ENCODE measurements at places on chromosomes 4 and X.

DNA sequence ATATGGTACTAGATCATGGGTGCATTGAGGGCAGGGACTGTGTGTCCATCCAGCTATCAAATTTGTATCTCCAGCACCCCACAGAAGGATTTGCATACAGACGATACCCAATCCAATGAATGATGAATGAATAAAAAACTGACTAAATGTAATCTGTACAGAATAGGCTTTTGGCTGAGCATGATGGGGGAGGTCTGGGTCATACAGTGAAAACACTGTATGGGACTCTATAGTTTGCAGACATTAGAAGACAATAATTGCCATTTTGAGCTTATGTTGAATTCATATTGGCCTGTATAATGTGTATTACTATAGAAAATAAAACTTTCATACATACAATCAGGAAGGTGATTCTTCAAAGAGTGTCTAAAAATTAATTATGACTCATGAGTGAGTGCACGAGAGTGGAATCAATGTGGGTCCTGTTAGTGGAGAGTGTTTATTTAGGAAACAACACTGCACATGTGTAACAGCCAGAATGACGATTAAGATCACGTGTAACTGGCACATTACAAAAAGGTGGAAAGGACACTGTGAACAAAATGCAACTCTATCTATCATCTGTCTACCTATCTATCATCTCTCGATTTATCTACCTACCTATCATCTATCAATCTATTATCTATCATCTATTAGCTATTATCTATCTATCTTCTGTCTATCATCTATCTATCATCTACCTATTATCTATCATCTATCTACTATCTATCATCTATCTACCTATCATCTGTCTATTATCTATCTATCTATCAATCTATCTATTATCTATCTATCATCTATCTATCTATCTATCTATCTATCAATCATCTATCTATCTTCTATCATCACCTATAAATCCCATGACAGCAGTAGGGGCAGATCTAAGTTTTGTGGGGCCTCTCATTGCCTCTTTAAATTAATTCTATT is 201.3 kb downstream of the PTTG2 start:
- DNase-seq = no peak

DNA sequence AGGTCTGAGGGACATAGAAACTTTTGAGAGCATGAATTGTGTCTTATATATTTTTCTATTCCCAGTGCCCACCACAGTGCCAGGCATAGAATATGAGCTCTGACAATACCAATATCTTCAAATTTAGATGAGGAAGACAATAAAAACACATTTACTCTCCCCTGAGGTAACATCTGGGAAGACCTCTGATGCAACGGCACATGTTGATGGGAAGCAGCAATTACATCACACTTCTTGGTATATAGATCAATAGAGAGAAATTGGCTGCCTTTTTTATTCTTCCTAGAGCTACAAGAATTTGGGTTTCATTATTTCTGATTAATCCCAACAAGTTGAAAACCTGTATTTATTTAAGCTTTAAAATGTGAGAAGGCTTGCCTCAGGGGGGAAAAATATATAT is 67.4 kb upstream of the SMAD1 start:
- no peak for DNase-seq

- no peak for DNase-seq
These were observed 130.4 kb upstream of the PAK3 start for GRCh38 chrX:110965409-110966090.

DNA sequence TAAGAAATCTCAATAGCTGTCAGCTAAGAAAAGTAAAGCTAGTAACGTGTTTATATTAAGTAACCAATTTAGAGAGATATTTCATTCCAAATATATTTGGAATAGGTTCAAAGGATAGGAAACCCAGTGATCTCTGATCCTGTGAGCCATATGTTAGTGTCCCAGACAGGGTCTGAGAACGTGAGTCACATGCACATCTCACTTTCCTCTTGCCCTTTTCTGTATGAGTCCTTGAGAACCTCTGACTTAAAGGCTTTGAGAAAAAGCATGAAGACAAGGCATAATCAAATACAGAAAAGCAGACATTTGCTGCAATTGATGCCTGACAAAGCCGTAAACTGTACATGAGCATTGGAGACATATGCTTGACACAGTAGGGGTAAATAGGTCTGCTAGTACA is 655.1 kb upstream of the ADGRL3 start:
- DNase-seq = no peak

DNA sequence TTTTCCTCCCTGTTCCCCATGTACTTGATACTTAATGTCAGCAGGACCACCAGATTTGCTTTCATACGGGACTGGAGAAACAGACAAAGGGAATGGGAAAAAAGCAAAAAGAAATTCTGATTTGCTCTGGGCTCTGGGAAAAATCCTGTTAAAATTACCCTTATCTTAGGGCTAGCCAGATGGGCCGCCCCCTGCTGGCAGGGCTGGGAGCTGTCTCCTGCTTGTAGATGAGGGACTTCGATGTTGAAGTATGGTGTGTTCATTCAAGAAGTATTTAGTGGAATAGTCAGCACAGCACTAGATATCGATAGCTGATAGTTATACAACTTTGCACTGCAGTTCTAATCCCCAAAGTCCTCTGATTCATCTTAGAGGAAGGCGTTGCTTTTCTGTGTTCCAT is 45.8 kb downstream of the BCORL1 start:
- DNase-seq = no peak

DNA sequence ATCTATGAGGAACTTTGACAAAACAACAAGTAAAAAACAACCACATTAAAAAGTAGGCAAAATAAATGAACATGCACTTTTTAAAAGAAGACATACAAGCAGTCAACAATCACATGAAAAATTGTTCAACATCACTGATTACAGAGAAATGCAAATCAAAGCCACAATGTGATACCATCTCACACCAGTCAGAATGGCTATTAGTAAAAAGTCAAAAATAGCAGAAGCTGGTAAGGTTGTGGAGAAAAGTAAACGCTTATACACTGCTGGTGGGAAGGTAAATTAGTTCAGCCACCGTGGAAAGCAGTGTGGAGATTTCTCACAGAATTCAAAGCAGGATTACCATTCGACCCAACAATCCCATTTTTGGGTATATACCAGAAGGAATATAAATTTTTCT is 17.0 kb upstream of the LNX1 start:
- no peak for DNase-seq

- no peak for DNase-seq
These were observed 19.9 kb upstream of the GPR173 start for GRCh38 chrX:53028678-53029077.

- DNase-seq = no peak
These were observed 212.2 kb upstream of the GPRIN3 start for GRCh38 chr4:89519771-89520320.

DNA sequence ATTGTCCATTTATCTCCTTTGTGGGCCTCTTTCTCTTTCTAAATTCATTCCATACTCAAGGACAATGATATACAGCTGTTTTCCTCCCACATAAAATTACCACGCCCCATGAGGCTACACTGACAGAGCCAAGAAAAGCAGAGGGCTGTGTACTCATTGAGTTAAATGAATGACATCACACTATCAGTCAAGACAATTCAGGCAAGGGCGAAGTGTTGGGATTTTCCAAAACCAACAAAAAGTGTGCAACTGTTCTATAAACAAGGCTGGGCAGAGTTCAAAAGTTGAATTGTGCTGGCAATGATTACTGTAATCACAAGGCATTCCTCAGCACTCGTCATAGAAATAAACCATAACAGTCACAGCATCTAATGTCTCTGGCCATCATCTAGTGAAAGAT is 799.6 kb upstream of the DIAPH2 start:
- DNase-seq = peak; percentile 51

GRCh38 chr4:147799986-147800555 is 68.2 kb downstream of the ARHGAP10 start:
- DNase-seq = no peak

DNA sequence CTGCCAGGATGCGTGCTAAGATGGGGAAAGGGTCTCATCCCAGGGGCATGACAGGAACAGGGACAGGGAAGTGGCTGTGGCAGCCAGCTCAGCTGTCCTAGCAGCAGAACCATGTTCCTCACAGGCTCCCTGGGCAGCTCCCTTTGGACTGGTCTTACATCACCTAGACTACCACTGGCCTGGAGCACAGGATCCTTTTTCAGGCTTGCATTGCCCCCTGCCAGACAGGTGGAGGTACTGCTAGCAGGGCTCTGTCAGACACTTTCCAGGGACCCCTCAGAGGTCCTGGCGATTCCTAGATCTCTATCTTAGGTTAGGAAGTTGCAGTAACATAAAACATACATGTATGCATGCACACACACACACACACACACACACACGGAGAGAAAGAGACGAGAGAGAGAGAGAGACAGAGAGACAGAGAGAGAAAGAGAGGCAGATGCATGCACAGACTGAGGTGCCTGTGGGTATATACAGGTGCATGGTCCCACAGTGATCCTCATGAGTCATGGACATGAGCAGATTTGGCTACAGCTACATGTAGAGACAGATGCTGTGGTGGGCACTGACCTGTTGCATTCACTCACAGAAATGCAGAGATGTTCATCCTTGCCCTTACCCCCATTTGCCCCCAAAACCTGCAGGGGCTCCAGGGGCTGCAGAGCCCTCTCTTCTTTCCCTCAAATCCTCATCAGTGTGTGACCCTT is 63.6 kb downstream of the STARD8 start:
- DNase-seq = no peak

GRCh38 chr4:162700358-162700757 is 466.3 kb downstream of the NAF1 start:
- no peak for DNase-seq

DNA sequence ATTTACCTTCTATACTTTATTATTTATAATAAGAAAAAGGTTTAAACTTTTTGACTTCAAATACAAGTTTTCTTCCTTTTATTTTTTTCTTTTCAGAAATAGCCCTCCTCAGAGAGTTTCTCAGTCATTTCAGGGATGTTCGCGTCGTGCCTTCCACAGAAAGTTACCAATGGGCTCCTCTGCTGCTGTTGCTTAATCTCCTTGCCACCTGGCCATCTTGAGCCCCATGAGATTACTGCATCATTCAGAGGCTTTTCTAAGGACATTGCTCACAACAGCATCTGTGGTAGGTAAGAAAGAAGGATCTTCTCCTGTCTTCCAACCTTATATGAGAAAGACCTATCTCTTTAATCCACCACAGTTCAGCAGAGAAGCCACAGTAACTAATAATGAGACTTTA is 1361.9 kb upstream of the ADGRL3 start:
- DNase-seq = no peak

GRCh38 chr4:102333787-102334186 is 11.5 kb downstream of the SLC39A8 start:
- no peak for DNase-seq

DNA sequence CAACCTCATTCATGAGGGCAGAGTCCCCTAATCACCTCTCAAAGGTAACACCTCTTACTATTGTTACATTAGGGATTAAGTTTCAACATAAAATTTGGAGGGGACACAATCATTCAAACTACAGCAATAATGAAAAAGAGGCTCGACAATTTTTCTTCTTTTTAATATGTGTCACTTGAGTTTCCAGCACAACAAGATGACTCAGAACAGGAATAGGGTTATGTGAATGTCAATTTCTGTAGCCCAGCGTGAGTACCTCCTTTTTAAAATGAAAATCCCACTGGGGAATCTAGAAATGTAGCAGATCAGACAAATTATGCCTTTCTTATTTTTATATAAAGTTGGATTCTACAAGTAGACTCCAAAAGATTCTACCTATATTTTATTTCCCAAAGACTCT is 83.7 kb downstream of the ZNF330 start:
- DNase-seq = no peak

DNA sequence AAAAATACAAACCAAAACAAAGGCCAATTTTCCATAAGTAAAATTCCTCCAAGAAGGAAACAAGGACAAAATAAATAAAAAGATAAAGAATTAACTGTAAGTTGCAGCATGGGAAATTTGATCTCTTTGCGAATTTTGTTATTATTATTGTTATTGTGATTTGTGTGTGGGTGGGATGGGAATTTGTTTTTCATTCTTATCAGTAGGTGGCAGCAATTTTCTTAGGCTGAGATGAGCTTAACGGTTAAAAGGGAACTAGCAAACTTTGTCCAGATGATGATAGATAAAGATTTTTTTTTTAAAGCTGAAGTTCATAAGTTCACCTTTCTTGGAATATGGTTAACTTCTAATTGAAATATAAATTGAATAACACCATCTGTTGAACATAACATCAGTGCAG is 83.2 kb upstream of the IL1RAPL2 start:
- DNase-seq = no peak

- DNase-seq = no peak
These were observed 685 bp downstream of the COMMD8 start for GRCh38 chr4:47462799-47463234.

DNA sequence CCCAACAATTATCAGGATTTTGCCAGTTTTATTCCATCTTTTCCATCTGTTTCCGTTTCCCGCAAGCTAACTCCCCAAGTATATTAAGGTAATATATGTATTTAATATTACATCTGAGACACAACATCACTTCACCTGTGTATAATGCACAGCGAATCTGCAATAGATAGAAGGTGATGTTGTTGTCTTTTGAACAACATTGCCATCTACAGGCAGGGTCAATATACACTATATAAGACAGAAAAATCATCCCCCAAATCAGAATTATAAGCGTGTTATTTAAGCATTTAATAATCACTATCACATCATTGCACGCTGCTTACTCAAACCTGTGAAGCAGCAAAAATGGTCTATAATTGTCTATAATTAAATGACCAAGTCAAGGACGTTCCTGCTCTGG is 1115.5 kb downstream of the NLGN4X start:
- peak; percentile 16 for DNase-seq

- peak; percentile 1 for DNase-seq
These were observed 72.3 kb upstream of the TNMD start for GRCh38 chrX:100512471-100512870.

DNA sequence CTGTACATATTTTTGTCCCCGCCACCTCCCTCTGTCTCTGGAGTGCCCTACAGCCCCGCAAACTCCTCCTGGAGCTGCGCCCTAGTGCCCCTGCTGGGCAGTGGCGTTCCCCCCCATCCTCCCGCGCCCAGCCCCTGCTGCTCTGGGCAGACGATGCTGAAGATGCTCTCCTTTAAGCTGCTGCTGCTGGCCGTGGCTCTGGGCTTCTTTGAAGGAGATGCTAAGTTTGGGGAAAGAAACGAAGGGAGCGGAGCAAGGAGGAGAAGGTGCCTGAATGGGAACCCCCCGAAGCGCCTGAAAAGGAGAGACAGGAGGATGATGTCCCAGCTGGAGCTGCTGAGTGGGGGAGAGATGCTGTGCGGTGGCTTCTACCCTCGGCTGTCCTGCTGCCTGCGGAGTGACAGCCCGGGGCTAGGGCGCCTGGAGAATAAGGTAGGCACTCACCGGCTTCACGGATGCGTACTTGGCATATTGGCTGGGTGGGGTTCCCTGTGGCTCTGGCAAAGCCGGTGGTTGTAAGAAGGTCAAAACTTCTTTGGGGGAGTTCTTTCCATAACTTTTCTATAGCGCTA is 653 bp downstream of the HHIP start:
- no peak for DNase-seq

Measured in NCI-H2081 (cell line).